ENCODE measurements at places on chromosomes 7 and 10.

GRCh38 chr7:840001-840600, 7.8 kb downstream of the SUN1 start:
- DNase-seq = no peak

DNA sequence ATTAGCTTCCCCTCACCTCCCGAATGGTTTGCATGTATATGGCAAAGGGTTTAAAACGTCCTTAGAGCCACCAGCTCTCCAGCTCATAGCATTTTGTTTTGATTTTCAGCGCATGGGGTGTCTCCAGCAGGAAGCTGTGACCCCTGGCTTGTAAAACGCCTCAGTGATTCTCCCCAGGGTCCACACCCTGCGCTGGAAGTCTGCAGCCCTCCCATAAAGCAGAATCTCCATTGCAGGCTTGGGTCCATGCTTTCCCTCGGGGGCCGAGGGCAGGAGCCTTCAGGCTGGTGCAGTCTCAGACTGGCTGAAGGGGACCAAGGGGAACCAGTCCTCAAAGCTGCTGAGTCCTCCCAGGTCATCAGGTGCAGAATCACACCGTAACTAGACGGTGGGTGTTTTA, 109.7 kb downstream of the VIPR2 start:
- DNase-seq = no peak

DNA sequence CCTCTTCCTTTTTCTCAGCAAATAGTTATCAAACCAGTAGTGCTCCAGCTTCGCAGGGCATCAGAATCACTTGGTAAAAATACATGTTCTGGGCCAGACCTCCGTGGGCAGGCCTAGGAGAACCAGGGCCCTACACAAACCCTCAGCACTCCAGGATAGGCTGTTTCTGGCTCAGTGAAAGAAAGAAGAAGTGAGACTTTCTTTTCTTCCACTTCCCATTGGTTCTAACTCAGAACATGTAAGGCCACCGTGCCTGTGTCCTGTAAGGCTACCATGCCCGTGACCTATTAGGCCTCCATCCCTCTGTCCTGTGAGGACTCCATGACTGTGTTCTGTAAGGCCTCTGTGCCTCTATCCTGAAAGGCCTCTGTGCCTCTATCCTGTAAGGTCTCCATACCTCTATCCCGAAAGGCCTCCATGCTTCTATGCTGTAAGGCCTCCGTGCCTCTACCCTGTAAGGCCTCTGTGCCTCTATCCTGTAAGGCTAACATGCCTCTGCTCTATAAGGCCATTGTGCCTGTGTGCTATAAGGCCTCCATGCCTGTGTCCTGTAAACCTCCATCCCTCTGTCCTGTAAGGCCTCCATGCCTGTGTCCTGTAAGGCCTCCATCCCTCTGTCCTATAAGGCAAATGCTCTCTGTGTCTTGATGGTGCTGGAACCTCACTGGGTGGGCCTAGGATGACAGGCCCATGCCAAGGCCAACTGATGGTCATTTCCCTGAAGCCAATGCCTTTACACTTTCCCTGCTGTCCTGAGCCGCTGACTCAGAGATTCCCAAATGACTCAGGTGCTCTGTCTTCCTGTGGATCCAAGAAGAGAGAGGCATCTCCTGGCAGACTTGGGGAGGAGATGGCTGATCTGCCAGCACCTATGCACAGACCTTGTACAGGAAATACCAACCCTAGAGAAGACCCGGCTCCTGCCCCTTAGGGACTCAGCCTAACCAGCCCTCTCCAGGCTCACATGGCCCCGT, 96.6 kb upstream of the CACUL1 start:
- DNase-seq = no peak

GRCh38 chr7:101778026-101778580, 39.3 kb upstream of the CUX1 start:
- DNase-seq = no peak

DNA sequence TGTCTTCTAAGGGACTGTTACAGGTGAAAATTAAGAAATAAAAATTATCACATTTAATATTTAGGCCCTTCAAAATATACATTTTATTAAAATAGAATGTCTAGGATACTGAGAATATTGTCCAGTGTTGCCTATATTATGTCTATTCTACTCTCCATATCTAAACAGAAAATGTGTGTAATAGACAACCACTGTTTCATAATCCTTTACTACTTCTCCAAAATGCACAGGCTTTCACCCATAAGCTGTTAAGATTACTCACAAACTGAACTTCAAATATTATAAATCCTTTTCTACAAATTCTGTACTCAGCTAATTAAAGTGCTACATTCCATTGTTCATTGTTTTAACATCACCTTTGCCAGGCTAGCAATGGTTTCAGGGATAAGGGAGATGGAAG, 56.7 kb upstream of the TFEC start:
- DNase-seq = no peak

GRCh38 chr10:2992401-2993198, 74.7 kb upstream of the PFKP start:
- DNase-seq = no peak

DNA sequence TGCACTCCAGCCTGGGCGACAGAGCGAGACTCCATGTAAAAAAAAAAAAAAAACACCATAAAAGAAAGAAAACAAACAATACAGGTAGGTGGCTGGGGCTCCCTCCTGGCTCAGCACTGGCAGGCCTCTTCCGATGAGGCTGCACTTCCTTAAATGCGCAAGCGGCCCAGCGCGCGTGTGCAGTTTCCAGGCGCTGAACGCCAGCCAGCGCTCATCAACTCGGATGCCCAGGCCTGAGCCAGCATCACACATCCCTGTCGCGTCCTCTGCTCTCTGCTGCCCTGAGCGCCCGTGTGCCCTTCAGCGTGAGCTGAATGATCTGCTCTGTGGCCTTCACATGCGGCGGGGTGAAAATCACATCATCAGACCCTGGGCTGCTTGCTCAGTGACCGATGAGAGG, 31.8 kb downstream of the NUDT1 start:
- no peak for DNase-seq

DNA sequence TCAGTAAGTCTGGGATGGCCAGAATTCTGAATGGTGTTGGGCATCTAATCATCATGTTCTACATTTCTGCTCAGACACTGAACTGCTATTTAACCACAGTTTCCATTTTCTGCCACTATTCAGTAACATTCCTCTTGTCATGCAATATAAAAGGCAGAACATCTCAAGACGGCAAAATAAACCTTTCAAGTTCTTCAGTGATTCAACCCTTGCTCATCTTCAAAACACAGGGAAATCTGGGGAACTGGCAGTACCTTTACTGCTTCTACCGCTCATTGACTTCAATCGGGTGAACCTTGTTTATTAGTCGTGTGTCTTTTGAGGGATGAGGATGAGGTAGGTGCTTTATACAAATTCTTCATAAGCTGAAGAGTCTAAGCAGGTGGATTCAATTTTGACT, 184.7 kb upstream of the ANK3 start:
- DNase-seq = no peak

- no peak for DNase-seq
Observed at GRCh38 chr7:156832195-156832877, 60.6 kb downstream of the LMBR1 start.

- peak; percentile 2 for DNase-seq
Observed at GRCh38 chr10:124827474-124827873, 25.9 kb downstream of the ABRAXAS2 start.

GRCh38 chr10:24465124-24465874, 256.4 kb downstream of the KIAA1217 start:
- DNase-seq = no peak

DNA sequence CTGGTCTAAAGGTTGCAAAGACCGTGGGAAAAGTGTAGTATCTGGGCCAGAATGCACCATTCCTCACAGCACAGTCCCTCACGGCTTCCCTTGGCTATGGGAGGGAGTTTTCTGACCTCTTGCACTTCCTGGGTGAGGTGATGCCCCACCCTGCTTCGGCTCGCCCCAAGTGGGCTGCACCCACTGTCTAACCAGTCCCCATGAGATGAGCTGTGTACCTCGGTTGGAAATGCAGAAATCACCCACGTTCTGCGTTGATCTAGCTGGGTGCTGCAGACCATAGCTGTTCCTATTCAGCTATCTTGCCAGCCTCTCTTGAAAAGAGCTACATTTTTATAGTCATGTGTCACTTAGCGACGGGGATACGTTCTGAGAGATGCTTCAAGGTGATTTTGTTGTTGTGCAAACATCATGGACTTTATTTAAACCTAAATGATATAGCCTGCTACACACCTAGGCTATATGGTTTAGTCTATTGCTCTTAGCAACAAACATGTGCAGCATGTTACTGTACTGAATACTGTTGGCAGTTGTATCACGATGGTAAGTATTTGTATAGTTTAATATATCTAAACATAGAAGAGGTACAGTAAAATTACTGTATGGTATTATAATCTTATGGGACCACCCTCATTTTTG, 120.0 kb downstream of the PPP1R9A start:
- no peak for DNase-seq

DNA sequence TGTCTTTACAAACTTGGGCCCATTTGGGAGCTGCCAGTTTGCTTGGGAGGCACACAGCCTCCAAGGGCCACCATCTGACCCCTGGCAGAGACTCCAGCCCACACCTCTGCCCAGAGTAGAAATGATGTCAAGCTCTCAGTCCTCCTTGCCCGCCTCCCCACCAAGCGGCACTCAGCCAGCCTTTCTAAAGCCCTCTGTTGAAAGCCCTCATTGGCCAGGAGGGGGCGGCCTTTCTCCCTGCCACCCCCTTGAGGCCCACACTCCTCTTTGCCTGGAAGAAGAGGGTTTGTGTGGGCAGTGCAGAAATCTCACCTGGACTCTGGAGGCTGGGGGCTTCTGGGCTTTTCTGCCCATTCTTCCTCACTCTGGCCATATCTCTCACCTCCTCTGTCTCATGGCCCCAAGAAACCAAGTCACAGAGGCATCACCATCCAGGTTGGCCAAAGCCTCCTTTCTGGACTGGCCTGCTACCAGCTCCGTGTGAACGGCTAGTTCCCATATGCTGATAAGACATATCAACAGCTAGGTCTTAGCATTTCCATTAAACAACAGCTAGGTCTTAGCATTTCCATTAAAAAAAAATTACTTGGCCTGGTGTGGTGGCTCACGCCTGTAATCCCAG, 36.1 kb downstream of the UBTD1 start:
- DNase-seq = no peak

DNA sequence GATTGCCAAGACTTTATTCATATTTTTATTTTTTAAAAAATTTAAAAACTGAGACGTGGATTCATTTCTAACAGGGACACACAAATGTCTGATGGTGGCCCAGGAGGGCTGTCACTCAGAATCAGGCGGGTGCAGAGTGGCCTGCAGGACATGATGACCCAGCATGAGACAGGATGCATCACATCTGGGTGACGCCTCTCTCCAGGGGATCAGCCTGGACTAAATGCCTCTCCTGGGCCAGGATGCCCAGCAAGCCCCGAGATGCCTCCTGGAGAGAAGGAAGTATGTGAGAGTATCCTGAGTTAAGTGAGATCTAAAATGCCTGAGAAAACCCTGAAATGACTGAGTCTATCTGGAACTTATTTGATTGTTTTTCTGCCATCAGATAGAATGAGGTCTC, 16.9 kb upstream of the MTURN start:
- no peak for DNase-seq

DNA sequence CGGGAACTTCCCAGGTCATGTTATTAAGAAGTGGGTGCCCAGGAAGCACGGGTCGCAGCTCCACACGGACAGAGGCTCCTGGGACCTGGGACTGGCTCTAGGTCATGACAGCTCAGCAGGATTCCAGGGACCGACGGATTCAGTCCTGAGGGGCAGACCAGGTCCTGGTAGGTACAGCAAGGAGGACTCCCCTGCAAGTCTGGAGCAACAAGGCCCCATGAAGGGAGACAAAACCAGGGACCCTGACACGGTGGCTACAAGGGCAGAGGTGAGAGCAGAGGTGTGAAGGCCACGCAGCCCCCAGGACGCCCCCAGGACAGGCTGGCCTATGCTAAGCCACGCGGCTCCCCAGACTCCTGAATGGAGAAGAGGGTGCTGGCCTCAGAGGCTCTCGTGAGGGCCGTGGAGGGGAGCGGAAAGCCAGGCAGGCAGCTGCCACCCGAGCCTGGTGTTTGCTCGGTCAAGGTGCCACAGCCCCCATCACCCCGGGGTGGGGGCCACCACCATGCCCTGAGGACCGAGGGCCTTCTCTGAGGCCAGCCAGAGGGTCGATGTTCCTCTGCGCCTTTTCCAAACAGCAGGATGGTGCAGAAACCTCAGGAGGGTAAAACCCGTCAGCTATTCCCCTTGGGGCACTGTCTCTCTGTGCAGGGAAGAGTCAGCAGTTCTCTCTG, 348.9 kb downstream of the PTPRN2 start:
- no peak for DNase-seq

GRCh38 chr7:113015034-113015645, 71.5 kb downstream of the GPR85 start:
- peak; percentile 52 for DNase-seq

DNA sequence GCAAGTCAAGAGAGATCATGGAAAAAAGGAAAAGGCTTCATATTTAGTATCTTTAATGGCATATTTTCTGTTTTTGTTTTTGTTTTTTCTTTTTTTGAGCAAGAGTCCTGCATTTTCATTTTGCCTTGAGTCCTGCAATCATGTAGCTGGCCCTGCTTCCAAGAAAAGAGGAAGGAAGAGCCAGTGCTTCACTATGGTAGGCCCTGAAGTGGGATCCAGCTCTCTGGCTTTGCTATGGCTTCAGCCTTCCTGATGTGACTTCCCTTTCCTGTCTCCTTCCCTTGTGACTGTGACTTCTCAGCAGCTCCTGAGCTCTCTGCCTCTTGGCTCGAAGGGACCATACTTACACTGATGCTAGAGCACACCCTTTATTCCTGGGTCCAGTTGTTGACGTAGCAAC, 512.3 kb downstream of the INHBA start:
- DNase-seq = no peak

DNA sequence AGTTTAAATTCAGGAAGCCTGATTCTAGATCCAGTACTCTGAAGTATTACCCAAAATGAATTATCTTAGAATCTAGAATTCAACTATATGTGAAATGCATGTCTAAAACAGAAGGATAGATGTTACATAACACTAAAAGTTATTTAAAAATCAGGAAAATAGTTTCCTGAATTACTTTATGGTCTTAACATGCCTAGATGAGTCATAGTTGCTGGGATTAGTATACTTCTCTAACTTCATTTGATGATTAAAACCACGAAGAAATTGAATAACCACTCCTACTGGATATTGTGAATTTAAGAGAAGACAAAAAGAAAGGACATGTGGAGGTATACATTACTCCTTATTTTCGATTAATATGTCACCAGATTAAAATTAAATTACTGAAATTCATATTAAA, 65.5 kb downstream of the ATAD1 start:
- no peak for DNase-seq

DNA sequence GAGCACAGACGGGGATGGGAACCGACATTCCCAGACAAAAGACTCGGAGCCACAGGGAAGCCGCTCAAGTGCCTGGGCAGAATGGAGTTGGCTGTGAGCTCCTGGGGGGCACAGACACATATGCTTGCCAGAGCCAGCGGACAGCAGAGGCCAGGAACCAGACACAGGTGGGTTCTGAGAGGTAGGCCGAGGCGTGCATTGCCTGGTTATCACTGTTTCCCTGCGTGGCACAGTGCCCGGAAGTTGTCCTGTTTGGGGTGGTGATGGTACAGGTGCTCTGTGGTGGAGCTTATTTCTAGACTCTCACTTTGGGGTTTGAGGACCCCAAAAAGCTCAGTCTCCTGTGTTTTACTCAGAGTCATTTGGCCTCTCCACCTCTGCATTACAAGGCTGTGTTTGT, 2.5 kb downstream of the PALD1 start:
- DNase-seq = no peak
